Stimulated activated CD4-positive, alpha-beta T cell treated with anti-CD3 and anti-CD28 coated beads, Interleukin-1b, Interleukin-23, amount 100 ng/mL, for 48 hours (primary cell): ENCODE measurements at places on chromosomes 12 and 14.

- peak; percentile 32 for DNase-seq
Measured at GRCh38 chr12:108724054-108724889, 7.0 kb downstream of the CORO1C start.

GRCh38 chr12:1937481-1938224 lies 19.2 kb upstream of the CACNA2D4 start:
- no peak for DNase-seq

GRCh38 chr12:25284024-25284423 lies 33.3 kb upstream of the KRAS start:
- DNase-seq, result no peak

DNA sequence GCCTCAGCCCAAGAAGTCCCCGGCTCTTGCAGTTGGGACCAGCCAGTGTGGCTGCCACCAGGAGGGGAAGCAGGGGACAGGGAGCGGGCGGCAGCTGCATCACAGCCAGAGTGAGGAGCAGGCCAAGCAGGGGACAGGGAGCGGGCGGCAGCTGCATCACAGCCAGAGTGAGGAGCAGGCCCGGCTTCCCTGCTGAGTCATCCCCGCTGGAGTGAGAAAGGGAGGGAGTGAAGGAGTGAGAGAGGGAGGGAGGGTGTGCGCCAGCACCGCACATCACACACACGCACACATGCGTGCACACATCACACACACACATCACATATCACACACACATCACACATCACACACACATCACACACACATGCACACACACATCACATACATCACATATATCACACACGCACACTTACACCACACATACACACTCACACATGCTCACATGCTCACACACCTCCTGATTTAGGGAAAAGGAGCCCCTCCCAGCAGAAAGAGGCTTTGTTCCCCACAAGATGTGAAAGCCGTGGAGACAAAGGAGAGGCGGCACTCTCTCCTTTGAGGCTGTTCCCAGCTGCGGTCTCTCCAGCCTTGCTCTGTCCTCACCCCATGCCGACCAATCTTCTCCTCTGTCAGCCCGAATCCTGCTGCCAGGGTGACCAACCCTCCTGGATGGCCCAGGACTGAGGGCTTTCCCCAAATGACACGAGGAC lies 16.7 kb upstream of the ZDHHC22 start:
- no peak for DNase-seq

- DNase-seq, result no peak
Measured at GRCh38 chr12:26118308-26118707, 6.5 kb downstream of the BHLHE41 start.

DNA sequence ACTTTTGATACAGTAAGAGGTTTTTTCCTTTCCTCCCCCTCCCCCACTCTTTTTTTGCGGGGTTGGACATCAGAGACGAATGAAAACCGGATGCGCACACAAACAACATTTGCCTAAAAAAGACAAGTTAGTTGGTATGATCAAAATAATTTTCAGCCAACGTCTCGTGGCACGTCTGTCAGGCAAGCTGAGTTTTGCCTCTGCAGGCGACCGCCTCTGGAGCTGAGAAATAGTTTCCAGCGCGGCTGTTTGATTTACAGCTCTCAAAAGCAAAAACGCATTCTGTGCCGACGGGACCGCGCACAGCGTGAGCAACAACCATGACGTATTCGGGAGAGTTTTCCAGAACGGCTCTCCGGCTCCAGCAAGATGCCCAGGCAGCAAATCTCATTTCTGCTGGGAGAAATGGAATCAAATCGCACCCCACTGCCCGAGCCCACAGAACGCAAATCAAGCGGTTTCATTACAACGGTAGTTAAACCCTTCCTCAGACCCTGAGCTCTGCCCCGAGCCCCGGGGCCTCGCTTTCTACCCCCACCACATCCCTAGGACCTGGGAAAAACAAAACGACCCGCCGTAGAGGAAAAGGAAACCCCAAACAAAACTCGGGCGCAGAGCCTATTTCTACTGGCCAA lies 14.2 kb upstream of the CALM1 start:
- DNase-seq, result peak; percentile 77

- DNase-seq, result no peak
Measured at GRCh38 chr14:74604157-74604556, 7.9 kb downstream of the LTBP2 start.

GRCh38 chr12:109439181-109439580 lies 37.9 kb downstream of the KCTD10 start:
- no peak for DNase-seq

DNA sequence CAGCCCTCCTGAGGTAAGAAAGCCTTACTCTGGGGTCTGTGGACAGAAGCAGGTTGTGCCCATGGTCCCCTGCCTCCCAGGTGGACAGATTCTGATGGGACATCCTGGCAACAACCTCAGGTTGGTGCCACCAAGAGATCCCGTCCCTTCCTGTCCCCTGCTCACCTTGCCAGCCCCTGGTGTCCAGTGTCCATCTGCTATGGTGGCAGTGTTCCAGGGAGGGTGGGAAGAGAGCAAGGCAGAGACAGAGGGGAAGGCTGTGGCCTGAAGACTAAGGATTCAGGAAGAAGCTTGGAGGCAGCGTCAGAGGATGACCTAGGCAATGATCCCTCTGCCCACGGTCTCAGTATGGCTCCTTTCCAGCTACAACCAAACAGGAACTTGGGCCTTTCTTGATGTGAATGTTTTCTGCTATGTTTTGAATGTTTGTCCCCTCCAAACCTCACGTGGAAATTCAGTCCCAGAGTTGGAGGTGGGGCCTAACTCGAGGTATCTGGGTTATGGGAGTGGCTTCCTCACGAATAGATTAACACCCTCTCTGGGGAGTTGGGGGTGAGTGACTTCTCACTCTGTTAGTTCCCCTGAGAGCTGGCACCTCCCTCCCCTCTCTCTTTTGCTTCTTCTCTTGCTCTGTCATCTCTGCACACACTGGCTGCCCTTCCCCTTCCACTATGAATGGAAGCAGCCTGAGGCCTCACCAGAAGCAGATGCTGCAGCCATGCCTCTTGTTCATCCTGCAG lies 26.9 kb downstream of the IQSEC3 start:
- no peak for DNase-seq

DNA sequence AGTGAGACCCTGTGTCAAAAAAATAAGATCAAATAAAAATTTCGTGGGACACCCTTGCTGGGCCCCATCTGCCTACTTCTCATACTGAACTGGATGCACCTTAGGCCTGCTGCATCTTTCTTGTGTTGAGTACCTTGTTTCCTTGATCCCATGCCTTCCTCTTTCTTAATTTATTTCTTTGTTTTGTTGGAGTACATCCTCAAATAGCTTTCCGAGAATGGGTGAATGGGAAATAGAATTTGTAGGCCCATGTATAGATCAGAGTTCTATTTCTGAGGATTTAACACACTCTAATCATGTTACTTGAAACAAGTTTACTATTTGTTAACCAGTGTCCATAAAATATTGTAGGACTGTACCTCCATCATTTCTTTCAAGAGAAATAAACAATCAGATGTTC lies 23.6 kb downstream of the KCNMB4 start:
- no peak for DNase-seq

- no peak for DNase-seq
Measured at GRCh38 chr12:12510551-12510950, 52.1 kb downstream of the DUSP16 start.

DNA sequence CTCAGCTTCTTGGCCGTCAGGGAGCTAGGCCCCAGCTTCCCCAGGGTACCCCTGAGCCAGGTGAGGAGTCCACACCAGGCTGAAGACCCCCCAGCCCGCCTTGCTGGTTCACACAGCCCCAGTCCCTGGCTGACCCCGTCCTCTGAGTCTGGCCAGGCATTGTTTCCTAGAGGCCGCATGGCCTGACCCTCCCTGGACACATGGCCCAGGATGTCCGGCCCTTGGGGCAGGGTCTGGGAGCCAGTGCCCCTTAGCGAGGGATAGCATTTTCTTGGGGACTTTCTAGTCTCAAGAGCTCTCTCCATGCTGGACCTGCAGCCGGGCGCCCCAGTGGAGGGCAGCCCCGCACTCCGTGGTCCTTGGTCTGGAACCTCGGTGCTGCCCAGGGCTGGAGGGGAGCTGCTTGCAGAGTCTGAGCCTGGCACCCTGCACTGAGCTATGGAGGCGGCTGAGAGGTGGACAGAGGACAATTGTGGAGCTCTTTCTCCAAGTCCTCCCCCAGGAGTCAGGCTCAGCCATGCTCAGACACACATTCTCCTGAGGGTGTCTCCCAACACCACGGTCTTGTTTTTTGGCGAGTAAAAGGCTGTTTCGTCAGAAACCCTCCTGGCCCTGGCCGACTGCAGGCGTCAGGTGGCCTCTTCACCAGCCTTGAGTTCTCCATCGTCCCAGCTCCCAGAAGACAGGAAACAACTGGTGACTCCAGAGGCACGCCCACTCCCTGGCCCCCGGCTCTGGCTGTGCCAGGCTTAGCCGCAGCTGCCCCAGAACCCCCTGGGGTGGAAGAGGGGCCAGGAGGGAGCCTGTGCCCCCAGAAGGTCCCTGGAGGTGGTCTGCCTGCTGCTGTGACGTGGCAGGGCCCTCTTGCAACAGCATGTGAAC lies 17.6 kb upstream of the CRIP2 start:
- DNase-seq, result no peak

- DNase-seq, result no peak
Measured at GRCh38 chr14:75876530-75876929, 105.3 kb downstream of the TGFB3 start.

- no peak for DNase-seq
Measured at GRCh38 chr14:105465209-105466031, 9.2 kb upstream of the CRIP2 start.

GRCh38 chr12:65858831-65859230 lies 34.5 kb downstream of the HMGA2 start:
- no peak for DNase-seq

DNA sequence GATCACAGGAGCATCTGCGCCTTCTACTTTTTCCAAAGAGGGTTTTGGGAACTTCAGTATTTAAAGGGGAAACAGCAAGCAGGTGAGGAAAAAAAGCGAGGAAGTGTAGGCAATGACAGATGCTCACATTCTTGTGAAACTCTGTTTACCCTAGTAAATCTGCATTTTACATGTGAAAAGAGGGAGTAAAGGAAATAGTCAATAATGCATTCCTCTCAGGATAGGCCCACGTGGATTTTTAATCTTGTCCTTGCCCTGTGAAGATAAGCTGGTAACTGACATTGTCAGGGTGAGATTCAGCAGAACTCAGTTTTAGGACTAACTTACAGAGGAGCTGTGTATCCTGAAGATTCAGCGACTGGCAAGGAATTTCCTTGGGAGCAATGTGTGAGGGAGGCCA lies 1119.2 kb upstream of the TMEM132C start:
- no peak for DNase-seq

DNA sequence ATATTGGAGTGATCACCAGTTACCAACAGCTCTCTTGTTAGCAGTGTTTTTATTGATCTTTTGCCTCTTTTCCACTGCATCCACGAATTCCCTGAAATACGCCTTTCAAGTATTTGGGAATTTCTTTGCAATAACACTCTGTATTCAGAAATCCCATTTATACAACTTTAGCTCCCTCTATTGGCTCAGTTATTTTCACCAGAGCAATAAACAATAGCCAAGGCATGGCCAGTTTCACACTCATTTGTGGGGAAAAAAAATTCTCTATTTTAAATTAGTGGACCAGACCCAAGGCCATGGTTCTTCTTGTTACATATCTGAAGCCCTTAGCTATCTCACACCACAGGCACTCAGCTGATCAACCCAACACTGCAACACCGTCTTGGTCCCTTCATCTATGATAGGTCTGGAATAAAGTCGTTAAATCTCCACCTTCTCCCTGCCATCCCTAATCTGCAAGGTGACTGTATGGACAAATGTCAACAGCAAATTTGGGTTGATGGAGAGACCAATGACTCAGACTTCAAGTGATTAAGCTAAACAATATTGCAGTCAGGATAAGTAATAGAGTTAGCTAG lies 92.4 kb upstream of the TMEM260 start:
- no peak for DNase-seq

DNA sequence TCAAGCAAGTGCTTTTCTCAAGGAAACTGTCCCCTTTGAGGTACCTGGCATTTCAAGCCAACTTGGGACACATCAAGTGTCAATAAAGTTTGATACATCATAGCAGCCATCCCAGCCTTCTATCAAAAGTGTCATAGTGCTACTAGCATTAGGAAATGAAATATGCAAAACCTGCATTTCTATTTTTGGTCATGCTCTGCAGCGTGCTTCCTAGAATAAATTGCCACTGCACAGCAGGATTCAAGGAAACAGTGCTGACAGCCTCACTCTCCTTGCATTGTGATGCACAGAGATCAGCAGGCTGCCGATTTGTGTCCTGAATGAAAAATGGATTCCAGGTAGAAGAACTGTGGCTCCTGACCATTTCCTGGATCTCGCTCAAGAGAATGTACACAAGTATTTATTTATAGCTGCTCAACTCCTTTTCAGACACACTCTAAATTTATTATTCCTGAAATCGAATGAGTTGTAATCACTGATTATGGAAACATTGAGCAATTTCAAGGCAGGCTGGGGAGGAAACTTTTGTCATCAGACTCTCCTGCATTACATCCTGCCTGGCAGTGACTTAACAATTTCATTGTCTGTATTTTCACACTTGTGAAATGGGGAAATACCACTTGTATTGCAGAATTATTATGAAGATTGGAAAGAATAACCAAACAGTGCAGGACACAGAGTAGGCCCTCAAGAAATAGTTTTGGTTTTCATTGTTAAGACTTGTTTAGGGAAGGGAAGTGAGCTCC lies 120.9 kb downstream of the SLC38A6 start:
- DNase-seq, result no peak
